Esophagus squamous epithelium (tissue), 5 donors: ENCODE measurements at places on chromosomes 3 and 15. TPM values are rescaled to one million over a fixed set of nuclear protein-coding genes. Genes with fewer than 3 reads are reported as not detected.

DNA sequence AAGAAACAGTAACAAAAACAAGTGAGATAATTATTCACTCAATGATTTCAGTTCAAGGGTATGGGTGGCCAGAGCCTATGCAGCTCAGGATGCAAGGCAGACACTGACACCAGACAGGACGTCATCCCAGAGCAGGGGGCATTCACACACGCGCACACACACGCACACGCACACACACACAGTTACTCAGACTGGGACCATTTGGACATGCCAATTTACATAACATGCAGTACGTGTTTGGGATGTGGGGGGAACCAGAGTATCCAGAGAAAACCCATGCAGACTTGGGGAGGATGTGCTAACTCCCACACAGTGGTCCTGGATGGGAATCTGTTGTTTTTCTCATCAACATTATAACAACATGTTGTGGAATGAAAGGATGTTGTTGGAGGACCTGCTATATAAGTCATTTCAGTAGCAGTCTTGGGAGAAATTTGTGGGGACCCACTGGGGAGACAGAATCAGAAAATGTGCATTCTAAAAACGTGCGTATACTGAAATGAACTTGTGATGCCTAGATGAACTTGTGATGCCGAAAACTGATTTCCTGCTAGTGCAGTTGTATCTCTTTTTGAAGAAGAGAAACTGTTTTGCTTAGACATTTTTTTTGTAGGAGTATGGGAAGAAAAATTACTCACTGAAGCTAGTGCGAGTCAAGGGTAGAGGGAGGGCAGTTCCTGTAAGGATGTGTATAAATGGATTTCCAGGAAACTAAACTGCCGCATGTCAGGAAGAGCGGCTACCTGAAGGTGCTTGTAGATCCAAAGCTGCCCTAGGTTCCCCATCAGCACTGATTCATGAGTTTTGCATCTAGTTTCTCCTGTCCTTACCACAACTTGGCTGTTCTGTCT lies 25.2 kb downstream of the CD200 start:
- no peaks in the 10 kb centered on the region for H3K27me3 ChIP-seq
- H3K36me3 ChIP-seq: peaks cover 3% of the 10 kb centered on the region
- no peak for DNase-seq

DNA sequence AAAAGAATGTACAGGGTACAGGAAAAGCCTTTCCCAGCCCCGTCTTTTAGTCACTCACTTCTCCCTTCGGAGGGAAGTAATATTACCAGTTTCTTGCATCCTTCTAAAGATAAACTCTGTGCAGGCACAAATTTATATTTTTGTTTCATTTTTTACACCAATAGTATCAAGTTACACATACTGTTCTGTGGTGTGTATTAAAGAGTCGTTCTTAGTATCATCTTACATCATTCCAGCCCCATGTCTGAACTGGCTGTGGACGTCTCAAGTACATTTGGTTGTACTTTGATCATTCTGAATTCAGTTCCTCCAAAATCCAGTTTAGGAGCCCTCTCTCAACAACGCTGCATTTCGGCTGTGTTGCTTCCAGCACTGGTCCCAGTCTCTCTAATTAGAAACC lies 68.7 kb downstream of the LMLN start:
- no peak overlapping the region for H3K27ac ChIP-seq
- H3K4me1 ChIP-seq: no peaks in the 10 kb centered on the region
- H3K36me3 ChIP-seq: no peaks in the 10 kb centered on the region
- H3K27me3 ChIP-seq: no peaks in the 10 kb centered on the region
- no peak for DNase-seq

DNA sequence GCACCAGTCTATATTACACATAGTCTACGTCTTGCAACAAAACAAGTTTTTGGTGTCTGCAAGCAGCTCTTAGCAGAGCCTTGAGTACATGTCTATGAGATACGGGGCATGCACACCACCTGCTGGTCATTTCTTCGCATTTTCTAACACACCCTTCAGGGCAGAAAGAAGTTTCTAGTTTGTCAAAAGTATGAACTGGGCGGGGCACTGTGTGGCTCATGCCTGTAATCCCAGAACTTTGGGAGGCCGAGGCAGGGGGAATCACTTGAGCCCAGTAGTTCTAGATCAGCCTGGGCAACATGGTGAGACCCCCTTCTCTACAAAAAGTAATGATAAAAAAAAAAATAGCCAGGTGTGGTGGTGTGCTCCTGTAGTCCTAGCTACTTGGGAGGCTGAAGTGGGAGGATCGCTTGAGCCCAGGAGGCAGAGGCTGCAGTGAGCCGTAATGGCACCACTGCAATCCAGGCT lies 64.2 kb upstream of the ARL8B start:
- peak overlapping the region; percentile 58 for H3K27ac ChIP-seq
- no peaks in the 10 kb centered on the region for H3K4me1 ChIP-seq
- no peak for DNase-seq
- no peaks in the 10 kb centered on the region for H3K27me3 ChIP-seq
- no peak overlapping the region for H3K4me3 ChIP-seq

Gene CORO2B
- 2.3 TPM for total RNA-seq

Gene FAM174B
- 1.4 TPM for total RNA-seq

DNA sequence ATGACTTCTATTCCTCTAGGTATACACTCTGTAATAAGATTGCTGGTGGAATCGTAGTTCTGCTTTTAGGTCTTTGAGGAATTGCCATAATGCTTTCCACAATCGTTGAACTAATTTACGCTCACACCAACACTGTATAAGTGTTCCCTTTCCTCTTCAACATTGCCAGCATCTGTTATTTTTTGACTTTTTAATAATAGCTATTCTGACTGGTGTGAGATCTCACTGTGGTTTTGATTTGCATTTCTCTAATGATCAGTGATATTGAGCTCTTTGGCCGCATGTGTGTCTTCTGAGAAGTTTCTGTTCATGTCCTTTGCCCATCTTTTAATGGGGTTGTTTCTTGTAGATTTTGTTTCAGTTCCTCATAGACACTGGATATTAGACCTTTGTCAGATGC lies 12.8 kb downstream of the NXPE3 start:
- no peaks in the 10 kb centered on the region for H3K27me3 ChIP-seq
- no peaks in the 10 kb centered on the region for H3K36me3 ChIP-seq
- H3K4me1 ChIP-seq: no peaks in the 10 kb centered on the region
- H3K27ac ChIP-seq: no peak overlapping the region
- no peak for DNase-seq
- H3K4me3 ChIP-seq: no peak overlapping the region

Gene SYNPR
- not detected for total RNA-seq

Gene TRPC1
- total RNA-seq: 1.1 TPM

DNA sequence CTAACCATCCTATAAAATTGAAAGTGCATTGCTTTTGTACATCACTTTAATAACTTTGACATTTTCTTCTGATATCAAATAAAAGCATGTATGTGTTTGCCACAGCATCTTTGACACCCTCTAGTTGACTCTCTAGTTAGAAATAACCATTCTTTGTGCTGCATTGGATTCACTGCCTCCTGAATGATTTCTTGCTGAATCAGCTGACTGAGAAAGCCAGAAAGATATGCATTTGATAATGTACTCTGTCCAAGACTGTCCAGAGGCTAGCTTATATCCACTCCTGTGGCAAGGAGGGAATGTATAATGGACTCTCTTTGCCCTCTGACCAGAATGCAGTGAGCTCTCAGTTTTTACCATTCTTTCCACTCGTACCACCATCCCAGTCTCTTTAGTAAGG lies 6.2 kb downstream of the RAB11A start:
- H3K4me1 ChIP-seq: peaks cover 3% of the 10 kb centered on the region
- H3K27ac ChIP-seq: no peak overlapping the region
- H3K36me3 ChIP-seq: peaks cover 15% of the 10 kb centered on the region
- no peaks in the 10 kb centered on the region for H3K27me3 ChIP-seq
- no peak overlapping the region for H3K4me3 ChIP-seq

DNA sequence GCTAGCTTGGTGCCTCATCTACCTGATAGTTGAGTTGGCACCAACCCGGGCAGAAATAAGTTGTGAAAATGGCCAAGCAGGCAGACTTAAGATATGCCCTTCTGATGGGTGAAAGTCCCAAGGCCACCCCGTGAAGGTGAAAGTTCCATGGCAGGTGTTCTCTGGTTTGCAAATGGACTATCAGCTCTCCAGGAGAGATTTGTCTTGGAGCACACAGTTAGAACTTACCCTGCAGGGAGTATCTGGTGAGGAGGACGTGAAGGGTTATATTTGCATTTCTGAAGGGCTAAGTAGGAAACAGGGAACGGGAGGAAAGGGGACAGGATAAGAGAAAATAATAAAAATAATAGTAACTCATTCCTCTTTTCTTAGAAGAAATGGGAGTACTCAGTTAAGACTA lies 220.5 kb downstream of the TP63 start:
- no peak for DNase-seq
- no peaks in the 10 kb centered on the region for H3K4me1 ChIP-seq
- H3K4me3 ChIP-seq: no peak overlapping the region
- no peaks in the 10 kb centered on the region for H3K27me3 ChIP-seq
- H3K36me3 ChIP-seq: peaks cover 57% of the 10 kb centered on the region

Gene AGTR1
- total RNA-seq: 1.1 TPM

DNA sequence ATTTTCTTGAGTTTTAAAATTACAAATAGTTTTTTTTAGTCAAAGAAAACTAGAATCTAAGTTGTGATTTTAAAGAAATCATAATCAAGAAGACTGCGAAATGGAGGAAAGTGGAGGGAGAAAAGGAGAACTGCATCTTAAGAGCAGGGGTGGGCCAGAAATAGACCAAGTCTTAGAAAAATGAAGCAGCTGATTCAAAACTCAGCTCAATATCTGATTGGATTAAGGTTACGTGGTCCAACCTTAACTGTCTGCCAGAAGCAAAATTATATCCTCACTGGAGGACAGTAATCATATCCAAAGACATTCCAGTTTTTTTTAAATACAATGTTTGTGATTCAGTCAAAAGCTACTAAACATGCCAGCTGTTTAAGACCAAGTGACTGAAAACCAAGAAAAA lies 41.4 kb downstream of the CHSY1 start:
- H3K4me1 ChIP-seq: peaks cover 46% of the 10 kb centered on the region
- no peaks in the 10 kb centered on the region for H3K36me3 ChIP-seq
- DNase-seq: no peak
- no peaks in the 10 kb centered on the region for H3K27me3 ChIP-seq
- H3K27ac ChIP-seq: peak overlapping the region; percentile 1
- H3K4me3 ChIP-seq: no peak overlapping the region

Gene MORC1
- total RNA-seq: not detected

- no peaks in the 10 kb centered on the region for H3K27me3 ChIP-seq
- peaks cover 42% of the 10 kb centered on the region for H3K36me3 ChIP-seq
- H3K4me1 ChIP-seq: peaks cover 52% of the 10 kb centered on the region
- H3K27ac ChIP-seq: peak overlapping the region; percentile 36
Observed at GRCh38 chr3:52471371-52472238, 16.2 kb downstream of the NISCH start.

- peak overlapping the region; percentile 86 for H3K27ac ChIP-seq
- peaks cover 19% of the 10 kb centered on the region for H3K4me1 ChIP-seq
- H3K4me3 ChIP-seq: no peak overlapping the region
- H3K27me3 ChIP-seq: no peaks in the 10 kb centered on the region
- no peaks in the 10 kb centered on the region for H3K36me3 ChIP-seq
Observed at GRCh38 chr3:171772427-171773056, 37.7 kb downstream of the PLD1 start.

DNA sequence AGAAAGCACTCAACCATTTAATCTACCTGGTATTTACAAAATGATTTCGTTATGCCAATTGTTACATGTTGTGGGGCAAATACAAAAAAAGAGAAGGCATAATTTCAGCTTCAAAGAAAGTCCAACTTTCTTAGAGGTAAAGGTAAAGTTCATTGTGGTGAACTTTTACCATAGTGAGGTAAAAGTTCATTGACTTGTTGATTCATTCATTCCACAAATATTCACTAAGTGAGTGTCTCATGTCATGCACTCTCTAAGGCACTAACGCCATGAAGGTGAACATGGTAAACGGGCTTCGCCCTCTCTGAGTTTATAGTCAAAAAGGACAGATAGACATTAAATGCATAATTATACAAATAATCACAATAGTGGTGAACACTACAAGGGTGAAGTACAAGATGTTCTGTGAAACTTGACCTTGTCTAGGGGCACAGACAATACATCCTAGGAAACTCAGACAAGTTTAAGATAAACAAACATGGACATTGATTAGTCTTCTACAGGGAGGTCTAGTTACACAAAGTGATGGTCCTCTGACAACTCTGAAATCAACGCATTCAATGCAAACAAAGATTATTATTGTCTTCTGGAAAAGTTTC lies 378.6 kb downstream of the MAGI1 start:
- H3K4me3 ChIP-seq: no peak overlapping the region
- H3K27ac ChIP-seq: no peak overlapping the region
- H3K27me3 ChIP-seq: no peaks in the 10 kb centered on the region
- no peak for DNase-seq
- no peaks in the 10 kb centered on the region for H3K4me1 ChIP-seq

DNA sequence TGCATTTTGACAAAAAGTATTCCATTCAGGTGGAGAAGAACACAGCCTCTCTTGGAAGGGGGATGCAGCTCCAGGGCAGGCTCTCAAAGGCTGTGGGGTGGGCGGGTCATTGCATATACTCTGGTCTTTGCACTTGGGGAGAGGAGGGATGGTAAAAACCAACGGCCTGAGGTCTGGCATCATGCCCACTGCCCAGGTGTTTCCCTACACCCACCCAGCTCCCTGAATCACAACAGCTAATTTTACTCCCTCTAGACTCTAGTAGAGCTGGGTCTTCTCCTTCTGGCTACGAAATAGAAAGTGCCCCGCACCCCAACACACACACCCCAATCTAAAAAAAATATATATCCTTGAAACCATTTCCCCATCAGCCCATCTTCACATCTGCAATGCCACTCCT lies 1.0 kb downstream of the MYLK start:
- no peak for DNase-seq
- H3K4me3 ChIP-seq: no peak overlapping the region
- peaks cover 9% of the 10 kb centered on the region for H3K4me1 ChIP-seq

- no peaks in the 10 kb centered on the region for H3K36me3 ChIP-seq
- peaks cover 9% of the 10 kb centered on the region for H3K4me1 ChIP-seq
- H3K4me3 ChIP-seq: no peak overlapping the region
- no peaks in the 10 kb centered on the region for H3K27me3 ChIP-seq
Observed at GRCh38 chr3:126816298-126816697, 112.3 kb downstream of the CHCHD6 start.

DNA sequence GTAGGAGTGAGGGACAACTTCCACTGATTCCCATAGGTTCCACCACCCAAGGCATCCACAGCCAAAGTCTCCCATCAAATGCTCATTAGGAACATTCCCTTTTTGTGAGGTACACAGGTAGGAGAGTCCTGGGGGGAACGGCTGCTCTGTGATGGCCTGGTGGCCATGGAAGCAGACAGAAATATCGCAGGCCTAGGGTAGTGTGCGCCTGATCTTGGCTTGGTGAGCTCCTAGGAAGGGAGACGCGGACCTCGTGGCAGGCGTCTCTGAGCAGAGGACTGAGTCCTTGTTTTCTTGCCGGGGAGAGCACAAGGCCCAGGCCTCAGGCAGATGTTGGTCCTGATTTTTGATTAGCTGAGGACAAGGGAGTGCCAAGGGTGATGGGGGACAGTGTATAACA lies 99.5 kb downstream of the SNRPN start:
- no peaks in the 10 kb centered on the region for H3K4me1 ChIP-seq
- H3K4me3 ChIP-seq: no peak overlapping the region
- no peaks in the 10 kb centered on the region for H3K27me3 ChIP-seq
- H3K27ac ChIP-seq: no peak overlapping the region
- no peak for DNase-seq
- peaks cover 95% of the 10 kb centered on the region for H3K36me3 ChIP-seq

- H3K4me1 ChIP-seq: peaks cover 2% of the 10 kb centered on the region
- H3K27ac ChIP-seq: no peak overlapping the region
- no peak for DNase-seq
- no peaks in the 10 kb centered on the region for H3K27me3 ChIP-seq
- H3K36me3 ChIP-seq: peaks cover 11% of the 10 kb centered on the region
Observed at GRCh38 chr15:50341616-50342136, 13.3 kb downstream of the GABPB1 start.
